Endothelial cell (in vitro differentiated cells): ENCODE measurements at places on chromosomes 1 and 21. TPM values are rescaled to one million over a fixed set of nuclear protein-coding genes. Genes with fewer than 3 reads are reported as not detected.

DNA sequence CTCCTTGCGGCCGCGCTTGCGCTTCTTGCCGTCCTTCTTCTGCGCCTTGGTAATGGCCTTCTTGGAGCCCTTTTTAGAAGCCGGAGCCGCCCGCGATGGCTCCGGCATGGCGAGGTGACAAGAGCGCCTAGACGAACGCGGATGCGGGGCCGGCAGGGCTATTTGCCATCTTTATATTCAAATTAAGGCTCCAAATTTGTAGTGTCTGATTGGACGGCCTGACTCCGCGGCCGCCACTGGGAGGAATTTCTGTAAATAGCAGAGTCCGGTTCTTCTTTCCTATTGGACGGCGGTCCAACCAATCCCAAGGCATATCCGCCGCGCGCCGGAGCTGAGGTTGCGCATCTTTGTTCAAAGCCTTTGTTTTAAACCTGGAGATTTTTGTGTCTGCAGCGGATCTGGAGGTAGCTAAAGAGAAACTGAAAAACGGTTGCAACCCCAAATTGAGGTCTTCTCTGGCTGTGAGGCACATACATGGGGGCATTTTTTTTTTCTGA, 22.6 kb upstream of the RNF187 start:
- peak; percentile 72 for DNase-seq

DNA sequence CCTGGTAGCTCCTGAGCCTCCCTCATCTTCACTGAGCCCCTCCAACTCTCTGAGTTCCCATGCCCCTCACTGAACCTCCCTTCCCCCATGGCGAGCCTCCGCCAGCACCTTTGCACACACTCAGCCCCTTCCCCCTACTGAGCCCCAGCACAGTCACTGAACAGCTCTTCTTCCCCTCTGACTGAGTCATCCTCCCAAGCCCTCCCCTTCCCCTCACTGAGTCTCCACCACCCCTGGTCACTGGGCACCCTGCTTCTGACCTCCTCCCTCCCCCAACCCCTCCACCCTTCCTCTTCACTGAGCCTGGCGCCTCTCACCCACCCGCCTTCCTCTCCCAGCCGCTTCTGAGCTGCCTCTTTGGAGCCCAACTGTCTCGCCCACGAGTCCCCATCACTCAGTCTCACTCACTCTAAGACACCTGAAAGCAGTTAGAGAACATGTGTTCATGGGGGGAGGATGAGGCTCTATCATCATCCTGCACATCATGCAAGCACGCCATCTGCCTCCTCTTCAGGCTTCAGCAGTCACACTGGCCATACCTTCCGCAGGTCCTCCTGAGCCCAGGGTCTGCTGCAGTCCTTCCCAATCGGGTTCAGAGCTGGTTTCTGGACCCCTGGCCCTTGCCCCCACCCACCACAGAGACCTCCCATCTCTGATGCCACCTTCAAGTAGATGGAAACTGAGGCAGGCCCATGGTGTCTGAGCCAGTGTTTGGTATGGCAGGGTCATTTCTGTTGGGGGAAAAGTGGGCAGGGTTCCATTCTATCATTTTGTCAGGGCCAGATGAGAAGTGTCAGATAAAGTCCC, 2.0 kb upstream of the TRNP1 start:
- no peak for DNase-seq

DNA sequence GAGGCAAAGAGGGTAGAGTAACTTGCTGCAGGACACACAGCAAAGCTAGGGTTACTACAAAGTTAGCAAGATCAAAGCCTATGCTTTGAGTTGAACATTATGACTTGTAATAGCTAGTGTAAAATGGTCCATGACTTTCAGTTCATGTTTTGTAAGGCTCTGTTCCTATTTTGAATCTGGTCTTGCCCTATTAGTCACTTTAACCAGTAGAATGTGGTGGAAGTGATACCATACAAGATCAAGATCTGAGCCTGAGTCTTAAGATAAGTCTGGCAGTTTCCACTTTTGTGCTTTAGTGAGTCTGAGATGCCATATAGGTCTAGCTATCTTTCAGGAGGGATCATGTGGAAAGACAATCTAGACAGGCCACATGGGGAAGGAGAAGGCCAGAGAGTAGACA, 282.1 kb upstream of the BRINP3 start:
- DNase-seq = no peak

DNA sequence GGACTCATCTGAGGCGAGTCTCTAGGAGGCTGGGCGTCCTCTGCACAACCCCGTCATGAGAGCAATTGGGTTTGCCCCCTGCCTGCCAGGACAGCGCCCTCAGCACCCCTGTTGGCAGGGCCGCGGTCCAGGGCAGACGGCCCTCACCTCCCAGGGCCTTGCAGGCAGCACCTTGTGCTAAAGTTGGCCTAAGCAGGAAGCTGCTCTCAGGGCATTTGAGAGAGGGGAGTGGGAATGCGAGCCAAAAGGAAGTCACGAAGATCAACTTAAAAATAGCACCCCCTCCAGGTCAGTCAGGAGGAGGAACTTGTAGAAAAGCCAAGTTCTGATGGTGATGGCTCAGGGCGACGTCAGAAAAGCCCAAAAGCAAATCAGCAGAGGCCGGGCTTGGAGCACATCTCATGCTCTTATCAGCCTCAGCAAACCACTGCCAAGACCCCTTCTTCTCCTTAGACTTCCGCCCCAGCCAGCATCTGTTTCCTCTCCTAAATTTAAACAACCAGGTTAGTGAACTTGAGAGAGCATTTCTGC, 12.6 kb upstream of the ADORA3 start:
- DNase-seq = peak; percentile 37

Gene SGIP1
- total RNA-seq = 32.8 TPM

Gene CHML
- 15.2 TPM for total RNA-seq

Gene FRRS1
- total RNA-seq = 4.1 TPM
